ENCODE measurements at places on chromosomes 6 and 20.

DNA sequence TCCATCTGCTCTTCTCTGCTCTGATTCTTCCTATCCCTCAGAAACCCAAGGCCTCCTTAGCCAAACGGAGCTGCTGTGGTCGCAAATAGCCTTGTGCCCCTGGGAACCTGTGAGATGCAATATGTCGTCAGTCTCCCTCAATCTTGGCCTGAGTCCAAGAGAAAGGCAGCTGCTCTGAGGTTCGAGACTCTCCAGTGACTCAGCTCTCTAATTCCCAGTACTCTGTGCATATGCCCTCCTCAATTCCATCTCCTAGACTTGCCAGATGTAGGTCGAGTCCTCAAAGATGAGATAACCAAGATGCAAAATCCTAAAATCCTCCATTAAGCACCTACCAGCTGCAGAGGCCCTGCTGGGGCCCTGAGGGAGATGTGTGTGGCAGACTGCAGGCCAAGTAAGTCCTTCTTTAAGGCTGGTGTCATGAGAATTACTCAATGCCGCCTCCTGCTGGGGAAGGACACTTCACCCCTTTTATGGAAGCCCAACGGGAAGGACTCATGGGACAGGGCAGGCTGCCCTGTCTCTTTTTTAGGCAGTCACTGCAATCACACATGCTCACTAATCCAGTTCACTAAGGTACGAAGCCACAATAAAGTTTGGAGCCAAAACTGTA lies 28.5 kb downstream of the C6orf15 start:
- peak; percentile 61 for DNase-seq

DNA sequence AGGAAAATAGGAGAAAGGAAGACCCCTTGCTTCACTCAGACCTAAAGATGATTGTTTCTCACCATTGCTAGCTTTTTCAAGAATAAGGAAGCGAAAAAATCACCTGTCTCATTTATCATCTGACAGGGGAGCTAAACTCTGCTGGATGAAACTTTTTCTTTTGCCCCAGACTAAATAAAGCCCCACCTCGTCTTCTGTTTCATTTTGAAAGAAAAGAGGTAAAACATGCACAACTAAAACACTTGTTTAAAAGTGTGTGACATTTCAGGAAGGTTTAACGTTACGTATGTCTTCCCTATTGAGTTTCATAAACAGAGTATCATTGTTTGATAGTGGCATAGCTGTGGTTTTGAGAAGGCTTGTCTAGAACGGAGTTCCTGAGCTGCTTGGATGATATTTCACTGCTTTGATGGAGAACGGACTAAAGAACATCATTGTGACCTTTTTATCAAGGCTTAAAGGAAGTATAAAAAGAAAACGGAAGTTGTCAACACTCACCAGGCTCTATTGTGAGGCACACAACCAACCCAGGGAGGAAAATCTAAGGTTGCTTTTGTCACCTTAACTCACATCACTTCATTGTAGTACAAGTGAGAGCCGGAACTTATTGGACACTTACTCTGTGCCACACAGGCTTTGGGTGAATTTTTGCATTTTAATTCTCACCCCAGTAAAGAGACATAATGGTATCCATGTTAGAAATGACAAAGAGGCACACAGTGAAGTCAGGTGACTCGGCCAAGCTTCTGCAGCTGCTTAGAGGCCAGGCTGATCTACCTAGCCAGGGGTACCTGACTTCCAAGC lies 29.5 kb downstream of the TSHZ2 start:
- DNase-seq: no peak

- no peak for DNase-seq
Observed at GRCh38 chr6:107819217-107819616, 4.9 kb downstream of the SCML4 start.

- DNase-seq: peak; percentile 3
Observed at GRCh38 chr6:55528624-55529023, 50.4 kb downstream of the HMGCLL1 start.

DNA sequence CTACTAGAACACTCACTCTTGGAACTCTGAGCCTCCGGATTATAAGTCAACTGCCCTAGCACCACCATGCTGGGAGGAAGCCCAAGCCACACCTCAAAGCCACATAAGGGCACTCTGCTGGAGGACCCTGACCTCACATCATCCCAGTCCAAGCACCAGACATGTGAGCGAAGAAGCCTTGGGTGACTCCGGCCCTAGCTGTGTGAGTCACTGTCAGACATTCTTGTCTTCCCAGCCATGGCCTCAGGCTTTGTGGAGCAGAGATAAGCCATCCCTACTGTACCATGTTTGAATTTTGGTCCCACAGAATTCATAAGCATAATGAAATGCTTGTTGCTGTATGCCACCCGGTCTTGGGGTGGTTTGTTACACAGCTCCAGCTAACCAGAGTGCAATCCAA lies 247.7 kb downstream of the SOD2 start:
- no peak for DNase-seq

DNA sequence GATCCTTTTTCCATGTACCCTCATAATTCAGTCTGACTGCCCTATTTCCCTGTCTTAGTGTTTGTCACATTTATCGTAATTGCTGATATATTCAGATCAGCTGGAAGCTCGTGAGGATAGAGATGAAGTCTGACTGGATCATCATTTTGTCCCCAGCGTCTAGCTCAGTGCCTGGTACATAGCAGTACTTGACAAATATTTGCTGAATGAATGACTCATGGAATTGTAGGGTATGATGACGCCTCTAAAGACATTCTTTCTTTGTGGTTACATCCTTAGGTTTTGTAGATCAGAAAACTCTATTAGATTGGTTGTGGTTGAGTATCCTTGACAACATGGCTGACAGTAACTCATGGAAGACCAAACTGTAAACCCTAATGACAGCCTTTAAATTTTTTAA lies 68.9 kb downstream of the MTHFD1L start:
- DNase-seq: no peak

GRCh38 chr20:35563834-35564233 lies 22.0 kb downstream of the ERGIC3 start:
- no peak for DNase-seq

DNA sequence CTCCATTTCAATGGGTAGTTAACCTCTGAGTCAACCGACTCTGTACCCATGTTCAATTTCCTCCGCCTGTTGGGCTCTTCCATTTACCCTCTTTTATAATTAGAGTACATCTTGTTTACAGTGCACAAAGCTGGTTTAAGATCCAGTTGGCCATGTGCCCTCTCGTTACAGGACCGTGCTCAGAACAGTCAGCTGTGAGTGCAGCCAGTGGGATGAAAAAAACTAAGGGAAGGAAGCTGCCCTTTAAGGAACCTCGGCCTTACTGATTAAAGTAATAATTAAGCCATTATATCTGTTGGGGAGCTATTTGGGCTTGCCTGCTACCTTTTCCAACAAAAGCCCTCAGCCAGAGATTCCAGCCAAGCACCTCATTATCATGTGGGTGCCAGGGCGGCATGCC lies 68.8 kb downstream of the TMEM170B start:
- no peak for DNase-seq

GRCh38 chr6:151070631-151071051 lies 169.1 kb upstream of the AKAP12 start:
- peak; percentile 52 for DNase-seq

DNA sequence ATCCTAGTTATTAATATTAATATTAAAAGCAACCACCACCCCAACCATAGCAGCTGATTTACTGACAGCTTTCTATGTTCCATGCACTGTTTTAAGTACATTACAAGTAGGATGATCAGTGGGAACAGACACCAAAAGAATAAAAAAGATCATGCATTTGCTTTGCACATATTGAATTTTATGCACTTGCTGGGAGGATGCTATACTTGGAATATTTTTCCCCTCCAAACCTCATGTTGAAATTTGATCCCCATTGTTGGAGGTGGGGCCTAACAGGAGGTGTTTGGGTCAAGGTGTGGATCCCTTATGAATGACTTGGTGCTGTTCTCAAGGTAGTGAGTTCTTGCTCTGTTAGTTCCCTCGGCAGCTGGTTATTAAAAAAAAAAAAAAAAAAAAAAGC lies 178.9 kb upstream of the MYLIP start:
- no peak for DNase-seq
